ENCODE measurements at places on chromosomes 11 and 22.

- DNase-seq: peak; percentile 6
Observed at GRCh38 chr11:69518081-69518950, 36.9 kb downstream of the LINC01488 start.

DNA sequence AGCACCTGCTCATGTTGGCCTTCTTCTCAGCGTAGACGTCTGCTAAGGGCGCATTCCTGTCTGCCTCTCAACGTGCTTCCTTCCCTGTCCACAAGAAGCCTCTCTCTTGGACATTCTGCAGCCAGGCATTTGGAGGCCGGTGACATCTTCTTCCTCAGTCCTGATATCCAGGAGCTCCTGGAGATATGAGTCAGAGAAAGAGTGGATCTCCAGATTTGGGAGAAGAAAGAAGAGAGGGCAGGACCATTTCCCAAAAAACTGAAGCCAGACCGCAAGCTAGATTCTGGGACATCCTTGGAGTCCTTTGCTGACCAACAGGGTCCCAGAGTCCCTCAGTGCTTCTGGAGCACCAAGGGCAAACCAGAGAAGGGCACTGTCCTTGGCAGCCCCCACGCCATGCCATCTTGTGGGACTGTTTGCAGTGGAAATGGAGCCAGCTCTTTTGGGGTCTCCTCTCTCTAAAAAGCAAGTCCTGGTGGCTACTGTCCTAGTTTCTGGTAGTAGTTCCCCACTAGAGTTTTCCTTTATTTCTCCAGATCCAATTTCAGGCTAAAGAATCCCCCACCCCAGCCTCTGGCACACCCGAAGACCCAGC, 36.1 kb upstream of the SYT13 start:
- no peak for DNase-seq

DNA sequence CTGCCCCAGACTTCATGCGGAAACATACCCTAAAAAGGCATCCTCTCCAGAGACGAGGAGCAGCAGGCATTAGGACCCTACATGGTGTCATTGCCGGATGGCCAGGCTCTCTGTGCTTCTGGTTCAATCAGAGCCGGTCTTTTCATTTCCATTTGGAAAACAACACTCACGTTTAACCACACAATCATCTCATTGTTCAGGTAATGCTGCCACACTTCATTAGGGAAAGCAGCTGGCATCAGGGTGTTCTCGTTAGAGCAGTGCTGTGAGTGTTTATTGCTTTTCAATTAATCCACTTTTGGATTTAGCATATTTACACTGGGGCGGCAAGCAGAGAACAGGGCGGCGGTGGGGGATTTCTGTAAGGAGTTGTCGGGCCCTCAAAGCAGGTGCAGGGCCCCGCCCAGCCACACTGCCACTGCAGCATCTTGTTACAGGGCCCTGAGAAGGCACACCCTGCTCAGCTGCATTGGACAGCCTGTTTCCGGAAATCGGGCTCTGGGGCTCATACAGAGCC, 338.6 kb downstream of the SHANK2 start:
- no peak for DNase-seq

DNA sequence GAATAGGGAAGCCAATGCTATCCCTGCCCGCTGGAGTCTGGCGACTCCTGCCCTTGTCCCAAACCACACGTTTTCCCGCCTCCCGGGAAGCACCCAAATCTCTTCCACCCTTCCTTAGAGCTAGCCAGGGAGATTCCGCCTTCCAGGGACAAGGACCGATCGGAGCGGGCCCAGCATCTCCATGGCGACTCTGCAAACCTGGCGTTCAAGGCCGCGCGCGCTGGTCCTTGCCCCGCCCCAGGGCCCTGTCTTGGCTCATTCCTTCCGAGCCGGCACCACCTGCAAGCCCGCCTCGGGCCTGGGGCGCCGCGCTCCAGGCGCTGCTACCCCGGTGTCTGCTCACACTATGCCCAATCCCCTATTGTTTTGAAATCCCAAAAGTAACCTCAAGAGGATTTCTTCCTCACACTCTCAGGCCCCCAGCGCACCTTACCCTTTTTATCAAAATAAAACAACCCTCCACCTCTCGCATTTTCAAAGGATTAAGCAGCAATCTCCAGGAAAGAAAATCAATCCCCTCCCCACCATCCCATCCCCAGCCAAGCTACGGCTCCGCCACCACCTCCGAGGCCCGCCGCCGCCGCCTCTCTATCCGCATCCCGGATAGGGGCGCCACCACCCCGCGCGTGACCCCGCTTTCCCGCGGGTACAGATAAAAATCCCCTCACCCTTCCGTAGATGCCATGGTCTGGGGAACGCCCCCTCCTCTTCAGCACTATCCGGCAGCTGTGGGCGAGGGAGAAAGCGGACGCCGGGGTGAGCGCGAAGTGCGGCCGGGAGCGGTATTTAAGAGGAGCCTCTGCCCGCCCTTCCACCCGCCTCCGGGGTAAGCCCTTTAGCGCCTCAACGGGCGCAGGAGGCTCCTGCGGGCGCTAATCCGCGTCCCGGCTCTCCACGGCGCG, 825 bp downstream of the SLC1A2 start:
- DNase-seq: peak; percentile 29

All from Caco-2 (cell line).